ENCODE measurements at places on chromosomes 16 and 17. TPM values are rescaled to one million over a fixed set of nuclear protein-coding genes. Genes with fewer than 3 reads are reported as not detected.

Gene PRR35
- not detected for total RNA-seq

GRCh38 chr17:27862840-27863239, 30.3 kb downstream of the LYRM9 start:
- no peaks in the 10 kb centered on the region for H3K27me3 ChIP-seq
- H3K4me3 ChIP-seq, result no peak overlapping the region
- no peaks in the 10 kb centered on the region for H3K4me1 ChIP-seq
- DNase-seq, result no peak

DNA sequence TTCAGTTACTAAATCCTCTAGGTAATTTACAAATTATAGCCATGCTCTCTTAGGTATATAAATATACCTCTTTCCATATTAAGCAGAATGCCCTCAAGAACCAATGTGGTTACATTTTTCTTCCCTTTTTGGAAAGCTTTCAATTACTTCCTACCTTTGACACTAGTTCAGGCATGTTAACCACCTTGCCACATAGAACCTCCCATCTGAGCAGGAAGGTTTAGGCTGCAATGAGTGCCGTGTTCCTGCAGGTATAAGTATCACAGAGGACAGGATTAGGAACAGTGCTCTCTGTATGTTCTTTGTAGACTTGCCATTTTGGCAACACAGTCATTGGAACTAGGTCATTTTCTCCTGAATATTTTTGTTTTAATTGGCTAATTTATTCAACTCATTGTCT, 20.1 kb downstream of the KRT25 start:
- no peak overlapping the region for H3K27ac ChIP-seq
- no peak overlapping the region for H3K4me3 ChIP-seq
- no peak for DNase-seq
- H3K27me3 ChIP-seq, result no peaks in the 10 kb centered on the region
- no peaks in the 10 kb centered on the region for H3K4me1 ChIP-seq

GRCh38 chr16:49837688-49838410, 18.1 kb downstream of the ZNF423 start:
- no peak for DNase-seq
- H3K36me3 ChIP-seq, result no peaks in the 10 kb centered on the region
- no peak overlapping the region for H3K4me3 ChIP-seq
- H3K4me1 ChIP-seq, result peaks cover 38% of the 10 kb centered on the region
- H3K27me3 ChIP-seq, result no peaks in the 10 kb centered on the region

Gene CCL4L2
- total RNA-seq, result 0.99 TPM

GRCh38 chr16:89969741-89970410, 21.3 kb downstream of the DEF8 start:
- H3K27me3 ChIP-seq, result no peaks in the 10 kb centered on the region
- no peak for DNase-seq
- no peak overlapping the region for H3K27ac ChIP-seq
- H3K4me3 ChIP-seq, result no peak overlapping the region
- H3K36me3 ChIP-seq, result no peaks in the 10 kb centered on the region

- no peaks in the 10 kb centered on the region for H3K4me1 ChIP-seq
- H3K27me3 ChIP-seq, result no peaks in the 10 kb centered on the region
- no peak for DNase-seq
- no peak overlapping the region for H3K27ac ChIP-seq
- no peak overlapping the region for H3K4me3 ChIP-seq
- no peaks in the 10 kb centered on the region for H3K36me3 ChIP-seq
Measured at GRCh38 chr17:19411631-19412030, 599 bp downstream of the RNF112 start.

DNA sequence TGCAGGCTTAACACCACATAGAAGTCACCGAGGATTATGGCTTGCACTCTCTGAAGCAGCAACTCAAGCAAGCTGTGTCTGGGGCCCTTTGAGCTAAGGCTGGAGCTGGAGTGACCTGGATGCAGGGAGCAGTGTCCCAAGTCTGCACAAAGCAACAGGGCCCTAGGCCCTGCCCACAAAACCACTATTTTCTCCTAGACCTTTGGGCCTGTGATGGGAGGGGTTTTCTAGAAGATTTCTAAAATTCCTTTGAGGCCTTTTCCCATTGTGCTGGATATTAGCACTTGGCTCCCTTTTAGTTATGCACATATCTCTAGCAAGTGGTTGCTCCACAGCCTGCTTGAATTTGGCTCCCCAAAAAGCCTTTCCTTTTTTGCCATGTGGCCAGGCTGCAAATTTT, 44.5 kb downstream of the KCNJ16 start:
- H3K4me1 ChIP-seq, result no peaks in the 10 kb centered on the region
- DNase-seq, result no peak
- H3K4me3 ChIP-seq, result no peak overlapping the region
- no peak overlapping the region for H3K27ac ChIP-seq
- H3K36me3 ChIP-seq, result no peaks in the 10 kb centered on the region

DNA sequence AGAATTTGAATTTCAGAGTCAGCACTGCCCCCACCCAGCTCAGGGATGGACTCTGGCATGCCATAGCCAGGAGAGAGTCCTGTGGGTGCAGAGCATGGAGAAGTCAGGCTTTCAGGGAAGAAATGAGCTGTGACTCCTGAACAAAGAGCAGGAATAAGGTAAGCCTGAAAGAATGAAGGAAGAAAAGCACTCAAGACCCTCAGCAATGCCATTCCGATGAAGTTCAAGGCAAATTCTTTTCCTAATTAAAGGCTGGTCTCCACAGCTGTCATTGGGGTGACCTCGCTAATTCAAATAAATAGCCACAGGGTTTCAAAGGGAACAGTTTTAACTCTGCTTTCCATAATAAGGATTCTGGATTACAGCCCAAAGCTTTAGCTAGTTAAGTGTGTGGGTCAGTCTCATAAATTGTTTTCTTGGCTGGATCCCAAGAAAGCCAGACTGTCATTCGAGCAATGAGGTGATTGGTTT, 31.7 kb downstream of the TOM1L2 start:
- no peak for DNase-seq
- no peaks in the 10 kb centered on the region for H3K27me3 ChIP-seq
- H3K27ac ChIP-seq, result no peak overlapping the region
- no peaks in the 10 kb centered on the region for H3K36me3 ChIP-seq
- no peak overlapping the region for H3K4me3 ChIP-seq
- peaks cover 28% of the 10 kb centered on the region for H3K4me1 ChIP-seq

DNA sequence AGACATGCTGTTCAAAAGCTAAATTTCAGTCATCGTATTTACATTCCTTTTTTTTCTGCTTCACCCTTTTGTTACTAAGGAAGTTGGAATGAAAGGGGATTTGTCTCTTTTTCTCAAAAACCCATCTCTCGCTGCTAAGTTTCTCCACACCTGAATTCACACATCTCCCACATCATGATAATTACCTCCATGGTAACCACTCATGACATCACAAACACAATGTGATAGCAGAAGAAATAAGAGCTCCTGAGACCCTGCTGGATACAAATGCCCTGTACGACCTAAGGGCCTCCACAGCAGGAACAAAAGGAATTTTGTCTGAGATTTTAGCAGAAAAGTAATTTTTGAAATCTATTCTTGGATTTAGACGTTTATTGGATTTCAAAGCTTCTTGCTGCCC, 82.6 kb upstream of the GNAO1 start:
- no peaks in the 10 kb centered on the region for H3K36me3 ChIP-seq
- no peak for DNase-seq
- H3K4me1 ChIP-seq, result peaks cover 3% of the 10 kb centered on the region
- no peak overlapping the region for H3K27ac ChIP-seq
- no peak overlapping the region for H3K4me3 ChIP-seq

GRCh38 chr16:85842848-85843247, 43.4 kb downstream of the COX4I1 start:
- no peaks in the 10 kb centered on the region for H3K36me3 ChIP-seq
- H3K4me1 ChIP-seq, result peaks cover 3% of the 10 kb centered on the region
- H3K4me3 ChIP-seq, result no peak overlapping the region
- H3K27me3 ChIP-seq, result no peaks in the 10 kb centered on the region
- no peak overlapping the region for H3K27ac ChIP-seq
- no peak for DNase-seq

DNA sequence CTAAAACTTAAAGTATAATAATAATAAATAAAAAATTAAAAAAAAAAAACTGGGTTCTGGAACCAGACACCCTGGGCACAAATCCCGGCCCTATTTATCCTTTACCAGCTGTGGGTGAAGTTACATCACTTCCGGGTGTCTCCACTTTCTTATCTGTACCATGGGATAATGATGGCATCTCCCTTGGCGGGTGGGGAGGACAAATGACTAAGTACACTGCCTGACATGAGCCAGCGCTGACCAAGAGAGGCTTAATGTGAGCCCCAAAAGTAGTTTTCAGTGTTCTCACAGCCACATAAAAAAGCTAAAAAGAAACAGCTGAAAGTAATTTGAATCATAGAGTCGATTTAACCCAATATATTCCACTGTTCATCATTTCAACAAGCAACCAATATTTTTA, 424.9 kb downstream of the SOX9 start:
- no peak overlapping the region for H3K27ac ChIP-seq
- no peak for DNase-seq
- no peaks in the 10 kb centered on the region for H3K27me3 ChIP-seq
- H3K4me1 ChIP-seq, result no peaks in the 10 kb centered on the region
- H3K36me3 ChIP-seq, result no peaks in the 10 kb centered on the region

Gene KRT20
- not detected for total RNA-seq

DNA sequence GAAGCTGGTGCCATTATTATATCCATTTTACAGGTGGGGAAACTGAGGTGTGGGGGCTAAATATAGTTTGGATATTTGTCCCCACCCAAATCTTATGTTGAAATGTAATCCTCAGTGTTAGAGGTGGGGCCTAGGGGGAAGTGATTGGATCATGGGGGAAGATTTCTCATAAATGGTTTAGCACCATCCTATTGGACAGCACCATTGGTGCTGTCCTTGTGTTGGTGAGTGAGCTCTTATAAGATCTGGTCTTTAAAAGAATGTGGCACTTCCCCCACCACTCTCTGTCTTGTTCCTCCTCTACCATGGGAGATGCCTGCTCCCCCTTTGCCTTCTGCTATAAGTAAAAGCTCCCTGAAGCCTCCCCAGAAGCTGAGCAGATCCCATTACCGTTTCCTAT, 119.8 kb upstream of the SEC14L1 start:
- no peaks in the 10 kb centered on the region for H3K36me3 ChIP-seq
- H3K4me1 ChIP-seq, result no peaks in the 10 kb centered on the region
- H3K27me3 ChIP-seq, result no peaks in the 10 kb centered on the region

DNA sequence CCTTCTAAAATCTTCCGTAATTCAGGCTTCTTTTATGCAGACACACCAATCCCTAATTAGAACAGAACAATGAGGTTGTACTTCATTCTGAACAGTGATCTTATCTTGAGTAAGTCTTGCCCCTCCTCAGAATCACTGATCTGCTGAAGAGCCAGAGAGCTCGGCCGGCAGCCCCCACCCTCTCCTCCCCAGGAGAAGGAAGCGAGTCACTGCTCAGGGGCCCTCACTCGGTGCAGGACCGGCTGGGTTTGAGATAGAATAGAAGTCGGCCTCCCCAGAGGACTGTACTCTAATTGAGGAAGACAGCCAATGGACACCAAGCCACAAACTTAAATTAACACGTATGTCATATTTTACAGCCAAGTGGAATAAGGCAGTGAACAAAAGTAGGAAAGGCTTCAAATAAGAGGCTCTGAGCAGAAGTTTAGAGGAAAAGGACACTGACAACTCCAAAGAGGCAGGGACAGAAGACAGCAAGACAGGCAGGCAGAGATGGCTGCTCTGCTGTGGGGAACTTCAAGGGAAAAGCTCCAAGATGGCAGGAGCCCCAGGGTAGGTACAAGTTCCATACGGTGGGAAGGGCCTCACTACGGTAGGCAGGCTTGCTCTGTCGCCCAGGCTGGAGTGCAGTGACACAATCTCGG, 18.6 kb downstream of the CREBBP start:
- H3K4me3 ChIP-seq, result no peak overlapping the region
- no peaks in the 10 kb centered on the region for H3K27me3 ChIP-seq
- H3K27ac ChIP-seq, result no peak overlapping the region
- H3K36me3 ChIP-seq, result no peaks in the 10 kb centered on the region
- H3K4me1 ChIP-seq, result peaks cover 38% of the 10 kb centered on the region
- DNase-seq, result no peak

- no peak overlapping the region for H3K27ac ChIP-seq
- H3K4me3 ChIP-seq, result no peak overlapping the region
- DNase-seq, result no peak
- no peaks in the 10 kb centered on the region for H3K27me3 ChIP-seq
- peaks cover 5% of the 10 kb centered on the region for H3K4me1 ChIP-seq
Measured at GRCh38 chr16:85048921-85049562, 21.4 kb downstream of the KIAA0513 start.

- no peak overlapping the region for H3K4me3 ChIP-seq
- no peak for DNase-seq
- no peaks in the 10 kb centered on the region for H3K36me3 ChIP-seq
- no peak overlapping the region for H3K27ac ChIP-seq
- H3K4me1 ChIP-seq, result peaks cover 2% of the 10 kb centered on the region
- no peaks in the 10 kb centered on the region for H3K27me3 ChIP-seq
Measured at GRCh38 chr16:53949715-53950410, 245.9 kb downstream of the FTO start.

GRCh38 chr17:33992113-33992512, 263.0 kb upstream of the CCL2 start:
- DNase-seq, result no peak
- H3K36me3 ChIP-seq, result no peaks in the 10 kb centered on the region
- H3K27ac ChIP-seq, result no peak overlapping the region
- no peaks in the 10 kb centered on the region for H3K27me3 ChIP-seq
- no peak overlapping the region for H3K4me3 ChIP-seq

Gene ALOX12B
- total RNA-seq, result not detected

GRCh38 chr17:40499551-40500189, 1.8 kb downstream of the TNS4 start:
- no peaks in the 10 kb centered on the region for H3K27me3 ChIP-seq
- no peaks in the 10 kb centered on the region for H3K36me3 ChIP-seq

Gene GAS2L2
- total RNA-seq, result 0.62 TPM

Gene CCL3
- 3.1 TPM for total RNA-seq

DNA sequence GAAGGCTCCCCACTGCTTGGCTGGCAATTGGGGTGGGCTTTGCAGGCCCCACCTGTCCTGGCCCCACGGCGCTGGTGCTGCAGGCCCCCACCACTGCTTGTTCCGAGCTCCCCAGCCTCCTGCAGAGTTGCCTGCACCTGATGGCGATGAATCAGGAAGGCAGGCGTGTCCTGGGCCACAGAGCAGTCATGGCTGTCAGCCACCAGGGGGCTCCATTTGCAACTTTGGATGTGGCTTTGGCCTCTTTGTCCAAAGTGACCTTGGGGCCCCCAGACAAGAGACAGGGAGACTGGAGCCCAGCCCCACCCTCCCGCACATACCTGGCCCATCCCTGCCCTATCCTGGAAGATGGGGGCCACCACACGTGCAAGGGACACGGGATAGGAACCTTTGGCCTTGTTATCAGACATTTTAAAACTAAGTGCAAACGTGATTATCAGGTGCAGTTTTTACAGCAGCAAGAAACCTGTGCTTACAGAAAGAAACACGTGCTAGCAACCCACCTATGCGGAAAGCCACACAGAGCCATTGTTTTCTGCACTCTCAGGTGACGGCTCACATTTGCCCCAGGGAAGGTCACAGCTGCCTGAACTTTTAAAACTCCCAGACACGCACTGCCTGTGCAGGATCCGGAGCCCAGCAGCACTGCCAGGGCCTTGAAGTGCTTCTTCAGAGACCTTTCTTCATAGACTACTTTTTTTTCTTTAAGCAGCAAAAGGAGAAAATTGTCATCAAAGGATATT, at the start of gene DNASE1:
Gene DNASE1 (plus strand): TSS at position 443 of the 743 bp plus-strand sequence. CDS start 683 bp downstream, outside the sequence.
- H3K27ac ChIP-seq, result no peak within 1 kb of the TSS
- no peak within 1 kb of the TSS for H3K4me3 ChIP-seq
- peaks cover 1% of the 10 kb centered on the region for H3K4me1 ChIP-seq
- H3K36me3 ChIP-seq, result no peaks in the 10 kb centered on the region

- no peaks in the 10 kb centered on the region for H3K36me3 ChIP-seq
- no peaks in the 10 kb centered on the region for H3K4me1 ChIP-seq
- no peak for DNase-seq
- H3K4me3 ChIP-seq, result no peak overlapping the region
- no peak overlapping the region for H3K27ac ChIP-seq
Measured at GRCh38 chr16:82651921-82652601, 25.3 kb downstream of the CDH13 start.

All from ovary (tissue), 10 donors.